ENCODE measurements at places on chromosomes 7 and 10.

- DNase-seq, result no peak
Observed at GRCh38 chr7:108062250-108063014, 59.5 kb upstream of the LAMB1 start.

DNA sequence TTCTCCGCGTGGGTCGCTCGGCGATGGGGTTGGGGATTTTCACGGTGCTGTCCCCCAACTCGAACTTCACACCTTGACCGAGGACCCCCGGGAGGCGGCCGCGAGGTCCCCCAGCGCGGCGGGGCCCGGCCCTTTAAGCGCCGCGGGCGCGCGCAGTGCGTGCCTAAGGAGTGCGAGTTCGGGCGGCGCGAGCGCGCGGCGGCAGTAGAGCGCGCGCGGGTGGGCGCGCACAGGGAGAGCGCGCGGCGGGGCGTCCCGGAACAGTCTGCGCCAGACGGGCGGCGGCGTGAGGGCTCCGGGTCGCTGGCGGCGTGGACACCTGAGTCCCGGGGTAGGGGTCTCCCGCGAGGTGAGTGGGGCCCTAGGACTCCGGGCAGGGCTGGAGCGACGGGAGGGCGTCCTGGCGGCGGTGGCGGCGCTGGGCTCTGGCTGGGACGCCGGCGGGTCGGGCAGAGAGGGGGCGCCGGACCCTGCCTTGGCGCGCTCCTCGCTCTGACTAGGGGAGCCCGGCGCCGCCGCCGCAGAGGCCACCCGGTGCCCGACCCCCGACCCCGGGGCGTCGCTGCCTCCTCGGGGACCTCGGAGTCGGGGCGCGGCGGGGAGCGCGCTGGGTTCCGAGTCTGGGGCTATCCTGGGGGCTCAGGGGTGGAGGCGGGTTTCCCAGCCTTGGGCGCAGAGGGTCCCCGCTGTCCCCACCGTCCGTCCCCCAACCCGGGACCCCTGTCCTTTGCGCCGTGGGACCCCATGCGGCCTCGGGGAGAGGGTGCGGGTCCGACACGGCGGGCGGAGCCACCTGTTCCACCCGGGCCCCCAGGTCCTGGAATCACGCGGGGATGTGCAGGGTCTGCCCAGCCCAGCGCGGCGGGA lies at the start of gene PROSER2:
Gene PROSER2 (plus strand): TSS at position 235 of the 867 bp plus-strand sequence. CDS start 28,722 bp downstream, outside the sequence.
- DNase-seq, result no peak

DNA sequence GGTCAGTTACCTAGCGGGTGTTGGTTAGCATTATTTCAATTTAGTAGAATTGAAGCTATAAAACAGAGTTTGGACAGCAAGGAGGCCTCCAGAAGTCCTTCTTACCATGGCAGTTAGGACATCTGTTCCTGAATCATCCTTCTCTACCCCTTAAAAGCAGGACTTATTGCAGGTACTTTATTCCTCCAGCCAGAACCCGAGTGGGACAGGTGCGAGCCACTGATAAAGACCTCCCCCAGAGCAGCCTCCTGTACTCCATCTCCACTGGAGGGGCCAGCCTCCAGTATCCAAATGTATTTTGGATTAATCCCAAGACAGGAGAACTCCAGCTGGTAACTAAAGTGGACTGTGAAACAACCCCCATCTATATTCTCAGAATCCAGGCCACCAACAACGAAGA lies 54.6 kb downstream of the CDHR3 start:
- DNase-seq, result no peak

GRCh38 chr10:32713560-32713959 lies 244.5 kb downstream of the ITGB1 start:
- no peak for DNase-seq

GRCh38 chr7:91062713-91063112 lies 201.5 kb upstream of the FZD1 start:
- no peak for DNase-seq

DNA sequence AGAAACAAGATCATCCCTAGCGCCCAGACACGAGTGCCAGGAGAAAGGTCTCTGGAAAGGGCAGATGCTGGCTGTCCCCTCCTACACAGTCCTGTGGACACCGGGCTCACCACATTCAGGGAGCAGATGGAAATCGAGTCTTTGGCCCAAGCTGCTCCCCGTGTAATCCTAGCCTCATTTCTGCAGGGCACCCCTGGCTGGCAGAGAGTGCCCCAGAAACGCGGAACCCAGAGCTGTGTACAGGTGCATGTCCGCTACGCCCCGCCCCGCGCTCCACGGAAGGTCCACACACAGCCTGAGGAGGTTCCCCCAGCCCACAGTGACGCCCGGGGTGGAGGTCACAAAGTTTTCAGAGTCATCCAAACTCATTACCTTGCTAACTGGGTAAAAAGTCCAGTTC lies 202.8 kb downstream of the MAD1L1 start:
- DNase-seq, result no peak

- no peak for DNase-seq
Observed at GRCh38 chr10:76492026-76492425, 1060.6 kb downstream of the LRMDA start.

DNA sequence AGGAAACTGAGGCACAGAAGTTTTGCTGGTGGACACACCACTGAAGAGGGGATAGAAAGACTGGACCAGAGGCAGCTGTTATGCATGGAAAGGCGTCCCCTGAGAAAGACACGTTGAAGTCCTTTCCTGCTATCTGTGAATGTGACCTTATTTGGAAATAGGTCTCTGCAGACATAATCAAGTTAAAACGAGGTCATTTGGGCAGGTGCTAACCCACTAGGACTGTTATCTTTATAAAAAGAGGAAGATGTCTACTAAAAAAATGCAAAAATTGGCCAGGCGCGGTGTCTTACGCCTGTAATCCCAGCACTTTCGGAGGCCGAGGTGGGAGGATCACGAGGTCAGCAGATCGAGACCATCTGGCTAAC lies 31.6 kb downstream of the ELMO1 start:
- no peak for DNase-seq

- peak; percentile 69 for DNase-seq
Observed at GRCh38 chr7:36128448-36129047, 24.5 kb upstream of the EEPD1 start.

DNA sequence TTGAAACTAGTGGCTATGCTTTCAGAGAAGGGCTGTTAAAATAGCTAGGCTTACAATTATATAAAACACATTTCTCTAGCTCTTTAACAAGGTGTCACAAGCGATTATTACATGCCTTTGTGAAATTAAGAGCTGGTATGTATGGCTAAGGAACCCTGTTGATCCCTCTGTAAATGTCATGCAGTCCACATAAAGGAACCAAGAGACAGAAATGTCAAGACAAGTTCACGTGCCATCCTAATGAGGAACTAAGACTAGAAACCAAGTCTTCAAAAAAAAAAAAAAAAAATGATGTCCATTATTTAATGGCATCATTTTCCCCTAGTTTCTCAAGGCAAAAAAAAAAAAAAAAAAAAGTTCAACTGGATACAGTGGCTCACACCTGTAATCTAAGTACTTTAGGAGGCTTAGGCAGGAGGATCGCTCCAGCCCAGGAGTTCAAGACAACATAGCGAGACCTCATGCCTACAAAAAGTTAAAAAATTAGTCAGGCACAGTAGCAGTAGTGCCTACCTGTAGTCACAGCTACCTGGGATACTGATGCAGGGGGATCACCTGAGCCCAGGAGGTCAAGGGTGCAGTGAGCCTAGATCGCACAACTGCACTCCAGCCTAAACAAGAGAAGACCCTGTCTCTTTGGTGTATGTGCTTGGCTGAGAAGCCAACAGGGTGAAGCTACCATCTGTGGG lies 63.4 kb downstream of the SRPK2 start:
- no peak for DNase-seq

All from NCI-H2171 (cell line).